ENCODE measurements at places on chromosomes 7 and 10.

GRCh38 chr7:125934539-125934938 is 1004.9 kb upstream of the POT1 start:
- DNase-seq: no peak

DNA sequence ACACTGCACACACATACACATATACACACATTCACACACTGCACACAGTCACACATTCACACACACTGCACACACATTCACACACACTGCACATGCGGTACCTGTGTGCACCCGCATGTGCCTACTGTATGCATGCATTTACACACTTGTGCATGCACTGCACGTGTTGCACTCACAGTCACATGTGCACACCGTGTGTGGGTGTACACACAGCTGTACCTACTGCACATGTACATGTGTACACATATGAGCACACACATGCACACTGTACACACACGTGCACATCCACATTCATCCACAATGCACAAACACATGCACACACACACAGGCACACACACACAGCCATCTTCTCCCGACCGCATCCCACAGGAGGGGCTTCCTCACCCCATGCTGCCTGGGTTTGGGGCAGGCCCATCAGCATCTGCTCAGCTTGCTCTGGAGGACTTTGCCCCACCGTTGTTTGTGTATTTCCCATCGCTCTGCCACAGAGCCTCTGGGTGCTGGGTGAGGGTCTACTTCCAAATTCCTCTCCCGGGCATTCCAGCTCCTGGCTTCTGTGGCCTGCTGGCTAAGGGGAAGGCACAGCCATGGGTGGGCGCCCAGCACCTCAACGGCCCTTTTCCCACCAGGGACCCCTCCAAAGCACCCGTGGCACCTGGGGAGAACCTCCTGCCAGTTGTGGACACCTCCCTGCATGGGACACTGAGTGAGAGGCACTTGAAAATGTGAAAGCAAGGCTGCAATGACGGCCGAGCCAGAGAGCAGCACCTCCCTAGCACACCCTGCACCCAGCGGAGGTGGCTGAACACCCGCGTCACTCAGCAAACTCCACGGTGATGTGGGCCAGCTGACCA is 324.3 kb downstream of the PTPRN2 start:
- DNase-seq: no peak

- no peak for DNase-seq
Measured at GRCh38 chr10:68784476-68784875, 42.9 kb upstream of the STOX1 start.

DNA sequence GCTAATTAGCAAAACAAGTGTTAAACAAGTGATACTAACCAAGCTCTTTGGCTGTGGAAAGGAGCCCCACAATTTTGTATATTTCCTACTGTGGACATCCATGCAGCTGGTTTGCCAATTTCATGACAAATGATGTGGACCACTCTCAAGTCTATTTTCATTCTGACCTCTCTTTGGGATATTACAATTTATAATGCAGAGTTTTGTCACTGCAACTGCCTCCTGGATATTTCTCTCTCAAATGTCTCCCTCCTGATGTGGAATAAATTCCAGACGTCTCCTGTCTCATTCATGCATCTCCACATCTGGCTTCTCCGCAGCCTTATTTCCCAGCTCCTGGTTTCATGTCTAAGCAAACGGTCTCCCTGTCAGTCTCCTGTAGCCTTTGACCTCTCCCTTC is 80.6 kb upstream of the RHEB start:
- no peak for DNase-seq

- DNase-seq: no peak
Measured at GRCh38 chr10:43417950-43418768, 9.2 kb upstream of the HNRNPF start.

DNA sequence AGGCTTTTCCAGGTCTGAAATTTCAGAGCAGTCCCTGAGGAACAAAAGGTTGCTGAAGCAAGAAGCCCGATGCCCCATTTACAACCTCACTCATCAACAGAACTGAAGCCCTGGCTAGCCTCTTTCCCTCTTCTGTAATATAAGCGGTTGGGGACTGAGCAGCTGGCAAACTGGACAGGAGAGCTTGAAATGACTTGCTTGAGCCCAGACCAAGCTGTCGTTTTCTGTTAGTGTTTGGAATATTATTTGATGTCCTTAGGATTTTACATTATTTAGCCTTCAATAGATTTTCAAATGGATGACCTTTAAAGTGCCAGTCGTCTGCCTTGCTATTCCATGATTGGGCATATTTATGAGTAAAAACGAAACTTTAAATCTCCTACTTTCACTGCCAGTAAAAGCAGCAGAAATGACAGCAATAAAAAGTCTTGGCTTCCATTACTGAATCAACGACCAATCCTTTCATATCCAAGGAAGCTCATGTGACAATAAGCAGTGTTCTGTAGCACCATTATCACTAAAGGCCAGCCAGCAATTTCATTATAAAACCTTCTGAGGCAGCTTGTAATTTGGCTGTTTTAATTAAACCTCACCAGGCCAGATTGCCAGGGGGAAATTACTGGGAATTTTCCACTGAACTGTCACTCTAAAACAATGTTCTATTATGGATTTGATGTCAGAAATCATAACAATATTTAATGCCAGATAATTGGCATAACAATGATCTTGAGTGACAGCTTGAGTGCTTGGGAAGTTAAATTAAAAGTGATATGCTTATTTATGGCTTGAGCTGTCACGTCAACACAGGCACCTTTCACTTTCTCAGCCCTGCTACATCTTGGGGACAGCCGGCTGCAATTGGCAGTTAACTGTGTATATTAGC is 85.9 kb downstream of the LSMEM1 start:
- DNase-seq: no peak

DNA sequence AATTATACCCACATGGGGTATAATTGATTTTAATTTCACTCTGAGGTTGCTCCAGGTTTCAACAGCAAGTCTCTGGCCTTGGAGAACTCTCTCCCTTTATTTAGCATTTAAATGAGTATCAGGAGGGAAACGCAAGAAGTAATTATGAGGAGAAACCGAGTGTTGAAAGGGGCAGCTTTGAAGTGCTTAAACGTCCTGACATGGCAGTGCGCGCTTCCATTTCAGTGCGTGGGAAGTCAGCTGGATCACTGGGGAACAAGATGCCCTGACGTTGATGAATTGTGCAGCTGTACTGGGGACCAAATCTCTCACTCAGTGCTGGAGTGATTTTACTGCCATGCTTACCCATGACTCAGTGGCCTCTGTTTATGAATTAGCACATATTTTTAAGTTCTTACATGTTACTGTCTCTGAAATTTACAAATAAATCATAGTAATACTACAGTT is 106.0 kb upstream of the PRR15 start:
- DNase-seq: no peak

DNA sequence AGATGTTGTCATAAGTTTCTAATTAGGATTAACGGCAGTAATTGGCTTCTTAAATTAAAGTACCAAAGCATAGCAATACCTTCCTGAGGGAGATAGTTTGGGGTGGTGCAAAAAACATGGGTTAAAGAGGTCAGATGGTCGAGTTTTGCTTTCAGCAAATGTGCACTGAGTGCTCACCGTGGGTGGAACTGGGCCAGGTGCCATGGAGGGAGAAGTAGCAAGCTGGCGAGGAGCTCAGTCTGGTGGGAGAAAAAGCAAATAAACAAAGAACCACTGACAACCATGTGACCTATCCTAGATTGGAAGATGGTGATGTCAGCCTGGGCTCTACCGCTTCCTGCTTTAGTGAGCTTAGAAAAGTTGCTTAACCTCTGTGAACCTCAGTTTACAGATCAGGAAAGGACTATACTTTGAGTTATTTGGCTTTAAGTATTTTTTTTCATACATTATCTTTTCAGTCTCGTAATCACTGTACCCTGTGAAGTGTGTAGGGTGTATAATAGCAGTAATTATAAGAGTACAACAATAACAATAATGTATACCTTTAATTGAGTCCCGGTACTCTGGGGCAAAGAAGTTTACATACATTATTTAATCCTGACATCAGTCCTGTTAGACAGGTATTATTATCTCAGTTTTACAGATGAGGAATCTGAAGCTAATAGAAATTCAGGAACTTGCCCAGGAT is 69.0 kb upstream of the PDCD4 start:
- no peak for DNase-seq

DNA sequence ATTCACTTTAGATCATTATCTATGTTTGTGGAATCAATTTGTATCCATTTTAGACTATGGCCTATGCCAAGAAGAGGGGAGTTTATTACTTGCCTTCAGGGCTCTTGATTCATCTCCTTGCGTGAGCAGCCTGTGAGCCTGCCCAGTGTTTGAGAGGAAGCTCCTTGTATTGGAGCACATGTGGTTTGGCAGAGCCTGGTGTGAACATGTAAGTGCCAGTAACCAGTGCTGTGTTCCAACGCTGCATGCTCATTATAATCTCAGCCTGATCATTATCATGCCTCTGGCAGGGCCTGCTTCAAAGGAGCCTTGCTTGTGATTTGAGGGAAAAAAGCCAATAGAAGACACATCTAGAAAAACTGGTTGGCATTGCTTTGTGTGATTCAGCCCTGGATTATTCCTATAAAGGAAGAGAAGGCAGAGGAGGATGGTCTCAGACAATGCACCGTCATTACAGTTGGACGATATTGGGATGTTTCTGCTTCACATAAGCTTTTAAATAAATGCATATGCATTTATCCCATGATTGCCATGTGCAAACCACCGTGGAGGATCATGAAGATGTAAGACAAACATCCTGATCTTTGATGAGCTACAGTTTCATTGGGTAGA is 203.4 kb upstream of the AHR start:
- DNase-seq: no peak

DNA sequence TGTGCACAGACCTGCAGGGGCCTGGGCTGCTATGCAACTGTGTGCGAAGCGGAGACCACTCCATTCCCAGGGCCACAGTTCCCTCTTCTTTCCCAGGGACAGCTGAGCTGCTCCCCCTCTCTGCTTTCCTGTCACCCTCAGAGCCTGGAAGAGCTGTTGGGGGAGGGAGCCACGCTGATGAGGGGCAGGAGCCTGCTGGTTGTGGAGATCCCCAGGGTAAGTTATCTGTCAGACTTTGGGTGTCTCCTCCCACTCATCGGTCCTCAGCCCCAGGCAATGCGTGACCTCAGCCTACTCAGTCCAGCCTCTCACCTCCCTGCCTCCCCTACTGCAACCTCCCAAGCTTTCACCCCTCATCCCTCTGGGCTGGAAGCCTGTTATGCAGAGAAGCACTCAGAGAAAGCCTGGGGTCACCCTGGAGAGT is 53.5 kb downstream of the ZNF467 start:
- no peak for DNase-seq

DNA sequence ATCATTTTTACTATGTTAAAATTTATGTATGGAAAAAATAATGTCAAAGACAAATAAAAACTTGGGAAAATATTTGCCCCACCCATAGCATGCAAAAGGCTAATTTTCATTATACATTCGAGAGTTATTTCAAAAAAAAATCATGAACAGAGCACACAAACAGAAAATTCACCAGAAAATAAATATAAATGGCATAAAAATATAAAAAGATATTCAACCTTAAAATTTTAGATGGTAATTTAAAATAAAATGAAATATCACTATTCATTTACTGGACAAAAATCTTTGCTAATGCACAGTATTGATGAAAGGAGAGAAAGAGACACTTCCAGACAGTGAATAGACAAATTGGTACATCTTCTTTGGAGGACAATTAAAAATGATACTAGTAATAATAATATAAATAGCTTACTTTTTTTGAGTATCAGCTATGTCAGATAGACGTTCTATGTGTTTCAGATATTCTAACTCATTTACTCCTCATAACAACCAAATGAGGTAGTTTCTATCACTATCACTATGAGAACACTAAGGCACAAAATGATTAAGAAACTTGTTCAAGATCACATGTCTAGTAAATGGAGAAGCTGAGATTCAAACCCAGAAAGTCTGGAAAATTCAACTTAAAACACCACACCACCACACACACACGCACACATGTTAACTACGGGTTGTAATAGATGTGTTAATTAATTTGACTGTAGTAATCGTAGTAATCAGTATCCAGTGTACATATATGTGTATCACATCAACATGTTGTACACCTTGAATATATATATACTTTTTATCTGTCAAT is 63.0 kb downstream of the CCDC71L start:
- DNase-seq: no peak

- no peak for DNase-seq
Measured at GRCh38 chr7:63900394-63901203, 98.0 kb upstream of the ZNF722 start.

- peak; percentile 41 for DNase-seq
Measured at GRCh38 chr7:134514663-134515062, 12.7 kb upstream of the AKR1B10 start.

- no peak for DNase-seq
Measured at GRCh38 chr7:129502708-129503685, 666 bp downstream of the SMKR1 start.

DNA sequence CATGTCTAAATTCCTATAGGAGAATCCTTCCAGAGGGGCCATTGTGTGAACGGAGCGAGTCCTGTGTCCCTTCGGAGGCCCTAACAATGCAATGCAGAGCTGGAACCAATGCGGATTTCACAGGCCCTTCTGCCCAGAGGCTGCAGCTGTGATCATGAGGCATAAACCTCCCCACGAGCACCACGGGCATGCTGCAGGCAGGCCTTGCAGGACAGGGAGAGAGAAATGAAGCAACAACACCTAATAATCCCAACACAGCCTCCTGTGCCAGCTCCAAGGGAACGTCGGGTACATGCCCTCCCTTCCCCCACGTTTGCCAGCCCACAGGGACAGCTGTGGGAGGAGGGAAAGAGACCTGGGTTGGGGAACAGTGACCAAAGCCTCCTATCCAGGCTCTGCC is 74.4 kb downstream of the TNS3 start:
- no peak for DNase-seq

GRCh38 chr10:37434091-37434490 is 308.7 kb downstream of the ANKRD30A start:
- no peak for DNase-seq

GRCh38 chr10:114029655-114030054 is 14.0 kb upstream of the ADRB1 start:
- no peak for DNase-seq

- no peak for DNase-seq
Measured at GRCh38 chr10:47294501-47294900, 5.5 kb upstream of the GDF10 start.

- no peak for DNase-seq
Measured at GRCh38 chr7:28181416-28181815, 821 bp upstream of the JAZF1 start.

- DNase-seq: no peak
Measured at GRCh38 chr10:112898540-112899390, 51.3 kb upstream of the TCF7L2 start.

- DNase-seq: no peak
Measured at GRCh38 chr7:155879592-155879991, 67.3 kb upstream of the SHH start.

- no peak for DNase-seq
Measured at GRCh38 chr7:87530126-87530525, 54.6 kb upstream of the ABCB4 start.
